Pancreas (tissue), 10 donors: ENCODE measurements at places on chromosomes 7 and 10.

- no peak for DNase-seq
These were observed 107.4 kb downstream of the ARID5B start for GRCh38 chr10:62008946-62009345.

DNA sequence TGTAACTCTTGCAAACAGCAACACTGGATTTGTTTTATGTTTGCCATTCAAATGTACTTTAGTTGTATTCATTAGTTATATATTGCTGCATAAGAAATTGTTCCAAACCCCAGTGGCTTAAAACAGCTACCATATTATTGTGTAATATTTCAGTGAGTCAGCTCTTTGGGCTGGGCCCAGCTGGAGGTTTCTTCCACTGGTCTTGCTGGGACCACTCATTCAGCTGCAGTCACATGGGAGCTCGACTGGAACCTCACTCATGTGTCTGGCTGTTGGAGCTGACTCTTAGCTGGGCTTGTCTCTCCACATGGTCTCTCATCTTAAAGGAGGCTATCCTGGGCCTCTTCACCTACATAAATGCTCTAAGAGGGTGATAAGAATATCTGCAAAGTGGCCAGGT is 23.2 kb upstream of the PIP4K2A start:
- DNase-seq = no peak

GRCh38 chr7:76202666-76203030 is 952 bp downstream of the SRRM3 start:
- DNase-seq = no peak

GRCh38 chr7:77205706-77206105 is 6.1 kb upstream of the FGL2 start:
- no peak for DNase-seq

DNA sequence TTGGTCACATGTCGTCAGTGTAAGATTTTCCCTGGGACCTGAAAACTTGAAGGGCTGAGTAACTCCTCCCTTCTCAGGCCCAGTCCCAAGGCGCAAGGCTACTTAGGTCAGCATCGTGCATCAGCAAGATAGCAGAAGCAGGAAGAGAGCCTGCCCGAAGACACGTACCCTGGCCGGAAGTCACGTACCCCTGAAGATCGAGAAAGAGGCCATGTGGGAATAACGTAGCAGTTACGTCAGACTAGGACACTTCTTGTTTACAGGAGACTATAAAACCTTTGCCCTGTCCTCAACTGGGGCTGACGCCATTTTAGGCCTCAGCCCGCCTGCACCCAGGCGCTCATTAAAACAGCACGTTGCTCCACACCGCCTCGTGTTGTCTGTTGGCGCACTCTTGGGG is 114.3 kb upstream of the GALNT17 start:
- DNase-seq = no peak

DNA sequence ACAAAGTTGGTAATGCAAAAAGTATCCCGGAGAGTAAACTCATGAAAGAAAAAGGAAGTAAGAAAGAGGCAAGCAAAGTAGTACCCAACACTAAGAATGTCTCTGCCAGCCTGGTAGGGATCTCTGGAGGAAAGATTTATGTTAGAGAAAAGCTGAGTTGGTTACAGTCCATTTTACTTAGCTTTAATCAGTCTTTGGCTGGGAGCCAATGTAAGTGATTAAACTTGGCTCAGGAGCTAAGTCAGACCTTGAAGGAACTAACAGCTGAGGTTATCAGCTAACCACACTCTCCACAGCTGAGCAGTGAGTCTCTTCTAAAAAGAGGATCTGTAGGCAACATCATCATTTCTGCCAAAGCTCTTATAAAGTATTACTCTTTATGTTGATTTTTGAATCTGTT is 148.0 kb downstream of the ANKRD7 start:
- DNase-seq = no peak

GRCh38 chr7:151597541-151598444 is 78.1 kb upstream of the RHEB start:
- DNase-seq = no peak

- DNase-seq = no peak
These were observed 3.9 kb upstream of the POU6F2 start for GRCh38 chr7:38973760-38974159.

GRCh38 chr7:144826208-144826607 is 9.6 kb downstream of the TPK1 start:
- no peak for DNase-seq

DNA sequence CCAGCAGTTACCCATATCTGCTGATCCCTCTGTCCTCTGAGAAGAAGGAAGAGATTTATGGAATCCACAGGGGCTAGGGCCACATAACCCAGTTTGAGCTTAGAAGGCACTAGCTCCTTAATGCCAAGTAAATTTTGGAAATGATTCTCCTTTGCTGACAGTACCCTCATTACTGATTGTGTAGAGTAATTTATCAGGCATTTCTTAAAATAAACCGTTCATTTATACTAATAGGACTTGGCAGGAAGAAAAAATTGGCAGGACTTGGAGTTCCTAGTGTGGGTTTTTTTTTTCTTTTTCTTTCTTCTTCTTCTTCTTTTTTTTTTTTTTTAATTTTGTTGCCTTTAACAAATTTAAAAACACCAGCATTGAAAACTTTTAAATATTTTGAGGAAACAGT is 645.7 kb downstream of the SUGCT start:
- DNase-seq = no peak

- no peak for DNase-seq
These were observed 18.3 kb upstream of the CPXM2 start for GRCh38 chr10:123909866-123910265.

GRCh38 chr10:79112881-79113431 is 44.2 kb downstream of the ZMIZ1 start:
- DNase-seq = no peak

DNA sequence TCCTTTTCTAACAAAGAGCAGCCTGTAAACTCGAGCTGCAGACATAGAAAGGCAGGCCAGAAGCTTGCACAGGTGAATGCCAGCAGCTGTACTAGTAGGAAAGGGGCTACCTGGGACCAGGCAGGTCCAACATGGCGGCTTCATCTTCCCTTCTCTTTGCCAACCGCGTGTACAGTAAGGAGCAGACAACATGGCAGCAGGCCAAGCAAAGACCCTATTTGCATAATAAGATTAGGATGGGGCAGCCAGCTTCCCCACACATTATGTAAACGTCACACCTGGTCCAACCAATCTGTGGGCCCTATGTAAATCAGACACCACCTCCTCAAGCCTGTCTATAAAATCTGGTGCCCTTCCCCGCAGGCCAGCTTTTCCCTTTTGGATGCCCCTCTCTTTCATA is 1186.5 kb upstream of the AUTS2 start:
- DNase-seq = no peak

GRCh38 chr10:103614306-103615158 is 121.0 kb downstream of the NEURL1 start:
- DNase-seq = no peak

- DNase-seq = no peak
These were observed 199.9 kb downstream of the TCERG1L start for GRCh38 chr10:131111471-131112080.

DNA sequence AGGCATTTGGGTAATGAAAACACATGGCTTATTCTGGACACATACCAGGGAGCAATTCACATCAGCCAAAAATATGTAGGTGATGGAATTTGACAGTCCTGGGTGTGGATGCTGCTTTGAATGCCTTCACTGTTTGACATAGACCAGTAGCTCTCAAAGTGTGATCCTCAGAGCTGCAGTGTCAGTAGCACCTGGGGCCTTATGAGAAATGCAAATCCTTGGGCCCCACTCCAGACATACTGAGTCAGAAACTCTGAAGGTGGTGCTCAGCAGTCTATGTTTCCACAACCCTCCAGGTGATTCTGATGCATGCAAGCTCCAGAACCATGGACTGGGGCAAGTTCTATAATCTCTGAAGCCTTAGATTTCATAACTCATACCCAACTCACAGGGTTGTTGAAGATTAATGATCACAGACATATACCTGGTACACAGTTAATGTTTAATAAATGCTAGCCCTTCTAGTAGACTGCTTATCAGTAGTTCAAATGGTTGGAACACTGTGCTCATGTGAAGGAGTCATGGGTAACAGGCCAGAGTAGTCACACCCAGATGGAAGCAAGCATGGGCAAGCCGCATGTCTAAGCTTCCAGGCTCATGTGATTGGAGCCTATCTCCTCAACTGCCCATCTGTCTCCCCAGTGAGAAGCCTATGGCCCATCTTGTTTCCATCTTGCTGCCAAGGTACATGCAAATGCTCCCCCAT is 715.7 kb downstream of the GRID1 start:
- no peak for DNase-seq

- DNase-seq = peak; percentile 99
These were observed 190.9 kb downstream of the REEP3 start for GRCh38 chr10:63711867-63712716.

- no peak for DNase-seq
These were observed 37.6 kb downstream of the JAKMIP3 start for GRCh38 chr10:132103116-132103910.

GRCh38 chr7:85479918-85480643 is 293.2 kb upstream of the SEMA3D start:
- DNase-seq = no peak

DNA sequence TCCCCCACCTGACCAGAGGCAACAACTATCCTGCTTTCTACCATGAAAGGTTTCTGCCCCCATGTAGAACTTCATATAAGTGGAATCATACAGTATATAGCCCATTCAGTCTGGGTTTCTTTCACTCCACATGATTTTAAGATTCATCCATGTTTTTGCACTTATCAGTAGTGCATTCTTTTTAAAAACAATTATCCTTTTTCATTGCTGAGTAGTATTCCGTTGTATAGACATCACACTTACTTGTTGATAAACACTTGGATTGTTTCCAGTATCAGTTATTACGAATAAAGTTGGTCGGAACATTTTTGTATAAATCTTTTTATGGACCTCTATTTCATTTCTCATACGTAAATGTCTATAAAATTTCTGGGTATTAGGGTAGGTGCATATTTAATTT is 68.7 kb downstream of the CYCS start:
- DNase-seq = no peak

DNA sequence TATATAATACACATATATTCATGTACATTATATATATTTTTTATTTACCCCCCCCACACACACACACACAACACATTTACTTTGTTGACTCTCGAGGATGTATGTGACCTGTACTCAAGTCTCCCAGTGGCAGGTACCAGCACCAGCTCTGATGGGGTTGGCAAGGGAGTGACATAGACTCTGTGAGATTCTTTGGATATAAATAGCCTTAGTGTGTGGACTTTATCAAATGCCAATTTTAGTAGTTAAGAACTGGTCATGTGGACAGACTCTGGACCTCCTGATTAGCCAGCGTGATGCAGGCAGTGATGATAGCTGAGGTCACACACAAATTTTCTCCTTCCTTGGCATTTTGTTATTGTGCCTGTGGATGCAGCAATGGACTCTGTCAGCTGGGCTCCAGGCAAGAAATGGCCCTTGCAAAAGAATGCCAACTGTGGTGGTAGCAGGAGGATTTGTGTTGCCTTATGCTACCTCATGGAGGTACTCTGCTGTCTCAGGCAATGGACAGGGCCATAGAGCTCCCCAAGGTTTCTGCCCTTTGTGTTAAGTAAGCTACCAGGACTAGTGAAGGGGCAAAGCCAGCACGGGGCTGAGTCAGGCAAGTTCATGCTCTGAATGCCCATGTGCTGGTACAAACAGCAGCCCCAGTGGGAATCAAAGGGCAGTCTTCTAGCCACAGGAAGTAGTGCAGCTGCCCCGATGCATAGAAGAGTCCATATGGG is 224.6 kb upstream of the ZWINT start:
- DNase-seq = no peak

- no peak for DNase-seq
These were observed 22.9 kb downstream of the DOCK4 start for GRCh38 chr7:112183266-112183665.

DNA sequence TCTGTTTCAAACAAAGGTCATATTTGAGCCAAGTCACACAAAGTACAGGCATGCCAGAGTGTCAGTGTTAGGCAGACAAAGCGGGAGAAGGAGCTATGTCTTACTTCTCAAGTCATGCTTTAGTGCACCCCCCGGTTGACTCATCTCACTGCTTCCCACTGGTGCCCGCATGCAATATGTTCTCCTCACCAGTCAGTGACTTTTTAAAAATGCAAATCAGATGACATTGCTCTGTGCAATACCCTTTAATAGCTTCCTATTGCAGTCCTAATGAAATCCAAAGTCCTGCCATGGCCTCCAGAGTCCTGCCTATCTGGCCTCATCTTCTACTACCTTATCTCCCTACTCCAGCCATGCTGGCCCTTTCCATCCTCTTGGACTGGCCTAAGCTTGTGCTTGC is 429.1 kb downstream of the ACTR3B start:
- DNase-seq = no peak

DNA sequence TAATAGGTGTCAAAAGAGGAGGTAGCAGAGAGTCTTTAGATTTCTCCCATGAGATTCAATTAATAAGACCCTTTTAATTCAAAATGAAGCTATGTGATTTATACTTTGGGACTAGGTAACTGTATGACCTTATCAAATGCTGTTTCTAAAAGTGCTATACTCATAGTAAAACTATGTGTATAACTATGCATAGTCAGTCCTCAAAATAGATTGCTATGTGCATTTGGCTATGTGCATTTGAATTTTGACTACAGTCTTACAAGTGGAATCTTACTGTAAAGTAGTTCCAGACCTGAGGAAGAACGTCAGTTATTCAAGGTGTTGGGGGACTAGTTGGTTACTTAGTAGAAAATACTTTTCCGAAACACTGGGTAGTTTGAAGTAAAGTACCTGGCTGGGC is 36.9 kb downstream of the ADD3 start:
- no peak for DNase-seq

DNA sequence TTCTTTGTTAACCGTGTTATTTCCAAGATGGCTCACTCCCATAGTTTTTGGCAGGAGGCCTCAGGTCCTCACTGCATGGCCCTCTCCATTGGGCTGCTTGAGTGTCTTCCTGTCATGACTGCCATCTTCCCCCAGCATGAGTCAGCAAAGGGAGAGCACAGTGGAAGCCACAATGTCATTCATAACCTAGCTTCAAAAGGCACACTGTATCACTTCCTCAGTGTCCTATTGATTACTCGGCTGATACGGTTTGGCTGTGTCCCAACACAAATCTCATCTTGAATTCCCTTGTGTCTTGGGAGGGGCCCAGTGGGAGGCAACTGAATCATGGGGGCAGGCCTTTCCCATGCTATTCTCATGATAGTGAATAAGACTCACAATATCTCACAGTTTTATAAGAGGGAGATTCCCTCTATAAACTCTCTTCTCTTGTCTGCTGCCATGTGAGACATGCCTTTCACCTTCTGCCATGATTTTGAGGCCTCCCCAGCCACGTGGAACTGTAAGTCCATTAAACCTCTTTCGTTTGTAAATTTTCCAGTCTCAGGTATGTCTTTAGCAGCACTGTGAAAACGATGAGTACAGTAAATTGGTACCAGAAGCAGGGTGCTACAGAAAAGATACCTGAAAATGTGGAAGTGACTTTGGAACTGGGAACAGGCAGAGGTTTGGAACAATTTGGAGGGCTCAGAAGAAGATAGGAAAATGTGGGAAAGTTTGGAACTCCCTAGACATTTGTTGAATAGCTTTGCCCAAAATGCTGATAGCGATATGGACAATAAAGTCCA is 106.5 kb downstream of the PRLHR start:
- no peak for DNase-seq
